ENCODE measurements at places on chromosomes 3 and 15.
A peak's percentile ranks its signal among the peaks of the same experiment; 100 is the strongest.

DNA sequence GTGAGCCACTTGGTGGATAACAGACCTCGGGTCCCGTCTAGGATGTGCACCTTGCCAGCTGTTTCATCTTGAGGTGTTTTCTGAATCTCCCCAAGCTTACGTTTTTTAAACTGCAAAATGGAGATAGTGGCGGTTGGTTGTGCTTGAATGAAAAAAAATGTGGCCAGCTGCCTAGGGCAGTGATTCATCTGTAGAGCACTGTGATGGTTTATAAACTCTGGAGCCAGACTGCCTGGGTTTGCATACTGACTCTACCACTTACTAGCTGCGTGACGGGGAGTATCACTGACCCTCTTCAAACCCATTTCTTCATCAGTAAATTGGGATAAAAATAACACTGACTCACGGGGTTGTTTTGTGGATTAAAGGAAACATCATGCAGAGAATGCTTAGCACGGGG, 159.1 kb downstream of the CHL1 start:
- DNase-seq = no peak

GRCh38 chr3:78977073-78977472, 790.7 kb downstream of the ROBO1 start:
- no peak for DNase-seq

DNA sequence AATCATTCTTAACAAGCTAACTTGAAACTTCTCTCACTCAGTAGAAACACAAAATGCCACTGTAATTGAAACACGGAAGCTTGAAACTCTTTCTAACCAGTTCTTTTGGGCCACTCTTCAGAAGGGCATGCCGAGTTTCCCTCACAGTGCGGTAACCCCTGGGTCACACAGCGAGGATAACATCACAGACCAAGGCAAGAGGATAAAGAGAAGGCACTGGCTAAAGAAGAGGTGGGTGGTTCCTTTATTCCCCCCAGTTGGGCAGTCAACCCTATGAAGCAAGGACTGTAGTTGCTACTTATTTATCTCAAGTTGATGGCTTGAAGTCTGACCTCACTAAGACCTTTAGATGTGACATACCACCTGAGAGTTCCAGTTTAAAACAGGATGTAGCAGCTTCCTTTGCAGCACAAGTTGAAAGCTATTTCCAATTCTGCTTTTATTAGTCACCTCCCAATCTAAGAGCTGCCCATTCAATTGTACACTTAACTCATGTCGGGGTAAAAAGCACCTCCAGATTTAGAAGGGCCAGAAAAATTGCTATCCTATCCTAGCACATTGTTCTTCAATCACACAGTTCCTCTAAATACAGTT, 272.4 kb downstream of the TIGIT start:
- no peak for DNase-seq

DNA sequence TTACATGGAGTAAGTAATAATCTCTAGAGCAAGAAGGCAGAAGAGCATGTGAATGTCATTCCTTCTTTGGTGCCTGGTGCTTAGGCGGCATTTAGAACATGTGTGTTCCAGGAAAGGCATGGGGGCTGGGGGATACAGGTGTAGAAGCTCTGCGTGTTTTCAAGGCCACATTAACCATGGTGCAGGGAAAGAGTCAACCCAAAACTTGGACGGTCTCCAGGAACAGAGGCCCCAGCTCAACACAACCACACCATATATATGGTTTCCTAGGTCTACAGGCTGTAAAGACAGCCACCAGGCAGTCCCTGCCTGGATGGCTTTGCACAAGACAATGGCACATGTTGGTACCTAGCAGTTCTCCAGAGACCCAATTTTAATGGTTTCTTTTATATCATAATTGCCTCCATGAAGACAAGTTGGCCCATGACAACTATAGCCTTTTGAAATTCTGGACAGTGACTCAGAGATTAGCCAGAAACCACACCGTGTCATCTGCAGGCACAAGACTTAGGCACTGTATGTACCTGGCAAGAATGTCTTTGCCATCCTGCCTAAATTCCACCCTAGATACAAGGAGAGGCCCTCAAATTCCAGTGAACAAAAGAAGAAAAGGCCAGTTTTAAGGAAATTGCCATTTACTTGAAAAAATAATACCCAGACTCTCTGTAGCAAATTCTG, 25.0 kb upstream of the DGKG start:
- no peak for DNase-seq

GRCh38 chr3:33277193-33277882, at the start of gene FBXL2:
Gene FBXL2, plus strand, starts transcription at chr3:33277442. Its CDS starts 71 bp downstream, at chr3:33277513.
- no peak for DNase-seq

GRCh38 chr15:39144613-39145499, 436.0 kb upstream of the THBS1 start:
- DNase-seq = no peak

DNA sequence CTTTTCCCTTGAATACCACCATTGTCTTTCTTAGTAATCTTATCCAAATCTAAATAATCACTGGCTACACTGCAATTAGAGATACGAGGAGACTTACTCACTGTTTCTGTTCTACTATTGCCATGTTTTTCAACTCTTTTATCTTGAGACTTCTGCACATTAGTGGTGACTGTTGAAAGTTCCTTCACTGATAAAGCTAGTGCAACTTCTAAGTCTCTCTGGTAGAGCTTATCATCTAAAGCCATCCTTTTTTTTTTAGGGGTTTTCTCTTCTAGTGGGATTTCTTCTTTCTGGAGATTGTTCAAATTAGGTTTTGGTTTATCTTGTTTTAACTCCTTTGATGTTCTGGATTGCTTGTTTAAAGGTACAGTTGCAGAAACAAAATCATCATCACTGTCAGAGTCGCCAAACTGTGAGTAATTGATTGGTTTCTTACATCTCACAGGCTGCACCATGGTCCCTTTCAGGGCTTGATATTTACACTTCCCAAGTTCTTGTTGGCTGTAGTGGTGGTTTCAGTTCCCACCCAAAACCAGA, 37.7 kb downstream of the NCK1 start:
- no peak for DNase-seq

GRCh38 chr3:101643009-101643844, 33.7 kb downstream of the ZBTB11 start:
- no peak for DNase-seq

DNA sequence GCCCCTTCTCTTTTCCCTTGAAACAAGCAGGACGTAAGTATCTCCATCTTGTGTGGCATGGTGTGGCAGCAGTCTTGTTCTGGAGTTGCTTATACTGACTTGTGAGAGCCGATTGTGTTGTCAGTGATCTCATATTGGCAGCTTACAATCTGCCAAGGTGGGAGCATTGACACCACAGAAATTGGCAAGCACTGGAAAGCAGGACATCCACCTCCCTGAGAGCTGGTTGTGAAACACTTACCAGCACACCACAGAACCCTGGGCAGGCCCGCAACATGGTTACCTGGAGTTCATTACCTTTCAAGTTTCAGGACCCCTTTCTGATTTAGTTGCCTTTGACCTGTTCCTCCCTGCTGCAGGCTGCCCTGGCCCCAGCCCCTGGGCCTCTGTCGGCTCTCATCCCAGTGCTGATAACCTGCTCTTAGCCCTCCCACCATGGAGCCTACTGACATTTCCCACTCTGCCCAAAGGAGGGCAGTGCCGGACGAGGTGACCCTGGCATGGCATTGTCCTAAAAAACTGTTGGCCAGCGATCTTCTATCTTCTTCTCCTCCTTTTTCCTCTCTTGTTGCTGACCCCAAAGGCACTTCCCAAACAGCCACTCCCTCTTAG, 10.6 kb upstream of the ATP2B2 start:
- DNase-seq = no peak

- no peak for DNase-seq
Measured at GRCh38 chr3:114799816-114800215, 347.3 kb downstream of the ZBTB20 start.

DNA sequence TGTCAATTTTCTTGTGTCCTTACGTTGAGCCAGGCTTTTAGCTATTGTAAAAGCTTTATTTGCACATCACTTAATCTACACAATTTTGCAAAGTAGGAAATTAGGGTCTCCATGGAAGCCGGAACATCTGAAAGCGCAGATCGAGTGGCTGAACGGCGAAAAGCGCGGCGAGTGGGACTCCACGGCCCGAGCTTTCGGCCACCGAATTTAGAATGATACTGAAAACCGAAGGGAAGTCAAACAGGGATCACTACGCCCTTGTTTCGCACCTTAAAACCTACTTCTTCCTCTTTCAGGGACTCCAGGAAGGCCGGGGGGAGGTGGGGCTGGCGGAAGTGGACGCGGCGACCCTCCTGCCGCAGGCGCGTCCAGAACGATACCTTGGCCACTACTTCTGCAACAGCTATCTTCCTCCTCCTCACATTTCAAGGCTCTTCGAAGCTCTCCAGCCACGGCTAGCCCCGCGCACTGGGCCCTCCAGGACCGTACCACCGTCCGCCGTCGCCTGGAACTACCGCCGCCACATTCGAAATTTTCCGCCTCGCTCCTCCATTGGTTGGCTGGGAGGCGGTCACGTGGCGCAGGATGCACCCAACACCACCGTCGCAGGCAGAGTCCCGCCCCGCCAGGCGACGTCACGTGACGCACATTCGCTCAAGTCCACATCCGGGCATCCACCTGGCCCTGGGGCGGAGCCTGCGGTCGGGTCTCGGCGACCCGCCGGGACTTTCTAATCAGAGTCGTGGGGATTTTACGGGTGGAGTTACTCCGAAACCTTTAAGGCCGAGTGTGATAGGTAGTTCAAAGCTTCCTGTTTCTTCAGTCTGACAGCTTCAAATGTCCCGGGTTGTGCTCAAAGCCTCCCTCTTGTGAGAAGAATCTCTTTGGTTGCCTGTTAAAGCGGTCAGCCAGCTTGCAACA, at the start of gene SGO1:
Gene SGO1, minus strand, starts transcription at position 528 of the 921 bp plus-strand sequence. CDS start 2,179 bp downstream, outside the sequence.
- DNase-seq = peak; percentile 100

DNA sequence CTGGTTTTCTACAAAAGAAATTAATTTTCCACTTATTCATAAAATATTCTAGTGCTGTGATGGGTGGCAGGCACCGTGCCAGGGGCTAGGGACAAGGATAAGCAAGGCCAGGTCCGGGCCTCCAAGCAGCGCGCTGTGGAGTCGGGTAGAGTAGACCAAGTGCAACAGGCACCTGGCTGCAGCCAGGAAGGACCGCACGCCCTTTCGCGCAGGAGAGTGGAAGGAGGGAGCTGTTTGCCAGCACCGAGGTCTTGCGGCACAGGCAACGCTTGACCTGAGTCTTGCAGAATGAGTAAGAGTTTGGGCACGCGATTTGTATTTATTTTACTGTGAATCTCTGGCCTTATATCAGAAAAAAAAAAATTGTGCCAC, at the start of gene CASR:
Gene CASR, plus strand, starts transcription at position 148 of the 372 bp plus-strand sequence. CDS start 70,522 bp downstream, outside the sequence.
- DNase-seq = no peak

GRCh38 chr3:99624496-99625236, 13.7 kb upstream of the COL8A1 start:
- DNase-seq = no peak

- DNase-seq = no peak
Measured at GRCh38 chr15:73335471-73335870, 33.3 kb downstream of the HCN4 start.

DNA sequence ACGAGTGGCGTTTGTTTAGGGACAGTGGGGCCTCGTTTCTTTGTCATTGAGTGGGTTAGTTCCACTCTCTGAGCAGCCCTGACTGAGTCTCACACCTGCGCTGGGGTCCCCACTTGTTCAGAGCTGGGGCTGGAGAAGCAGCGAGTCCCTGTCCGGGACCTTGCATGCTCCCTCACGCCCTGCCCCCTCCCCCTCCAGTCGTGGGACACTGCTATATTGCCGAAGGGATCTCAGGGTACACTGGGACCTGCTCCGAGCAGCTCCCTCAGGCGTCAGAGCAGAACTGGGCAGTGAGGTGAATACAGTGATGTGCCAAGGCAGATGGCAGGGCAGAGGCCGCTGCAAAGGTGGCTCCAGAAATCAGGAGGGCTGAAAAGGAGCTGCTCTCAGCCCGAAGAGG, 59.9 kb upstream of the KLF13 start:
- no peak for DNase-seq

DNA sequence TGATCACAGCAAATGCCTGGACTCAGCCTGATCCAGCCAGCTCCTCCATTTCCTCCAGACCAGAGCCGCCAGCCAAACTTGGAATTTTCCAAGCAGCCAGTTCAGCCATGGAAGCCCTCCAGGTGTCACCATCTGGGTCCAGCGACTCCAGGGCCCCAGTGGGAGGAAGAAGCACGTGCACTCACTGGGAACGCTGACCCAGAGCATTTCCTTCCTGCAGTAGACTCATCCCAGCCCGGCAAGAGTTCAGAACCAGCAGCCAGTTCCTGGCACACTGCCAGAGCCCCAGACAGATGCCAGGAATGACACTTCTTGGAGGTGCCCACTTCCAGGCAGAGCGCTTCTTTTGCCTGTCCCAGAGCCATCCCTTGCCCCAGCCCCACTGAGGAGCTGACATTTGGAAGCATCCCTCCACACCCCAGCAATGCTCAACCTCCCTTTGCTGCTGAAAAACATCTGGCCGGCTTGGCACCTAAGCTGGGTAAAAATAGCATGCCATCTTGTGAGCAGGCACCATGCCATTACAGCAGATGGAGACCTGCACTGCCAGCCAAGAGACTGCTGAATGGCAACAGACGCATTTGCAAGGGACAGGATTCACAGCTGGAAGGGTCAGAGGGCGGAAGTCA, 460.3 kb upstream of the PROK2 start:
- no peak for DNase-seq

- DNase-seq = no peak
Measured at GRCh38 chr15:77983091-77983707, 94.3 kb downstream of the TBC1D2B start.

GRCh38 chr3:118380576-118380975, 654.1 kb downstream of the IGSF11 start:
- no peak for DNase-seq

GRCh38 chr3:25872200-25872877, 82.4 kb downstream of the OXSM start:
- no peak for DNase-seq

- no peak for DNase-seq
Measured at GRCh38 chr3:134017490-134017889, 12.2 kb downstream of the SLCO2A1 start.

- DNase-seq = no peak
Measured at GRCh38 chr15:99037646-99038045, 30.1 kb upstream of the PGPEP1L start.

GRCh38 chr15:29162411-29162810, 107.2 kb downstream of the NSMCE3 start:
- no peak for DNase-seq

GRCh38 chr15:40911141-40911540, 16.9 kb downstream of the VPS18 start:
- no peak for DNase-seq

GRCh38 chr15:90002428-90002844, 1.3 kb downstream of the ZNF710 start:
- DNase-seq = peak; percentile 21
